G401 (cell line): ENCODE measurements at places on chromosomes 1 and 21. TPM values are rescaled to one million over a fixed set of nuclear protein-coding genes. Genes with fewer than 3 reads are reported as not detected.

DNALI1 gene
- not detected in 2 replicates for total RNA-seq

WNT4 gene
- total RNA-seq, result 0.27 and 0.86 TPM in 2 replicates

NPHS2 gene
- total RNA-seq, result not detected in 2 replicates

CPT2 gene
- 47.9 and 53.3 TPM in 2 replicates for total RNA-seq

SF3B4 gene
- total RNA-seq, result 20.3 and 23.3 TPM in 2 replicates

TSPAN1 gene
- 5.9 TPM in 1 of 2 replicates, not detected in the other for total RNA-seq

FAM167B gene
- total RNA-seq, result not detected in 2 replicates

RIMKLA gene
- 0.37 TPM in 1 of 2 replicates, not detected in the other for total RNA-seq

GALE gene
- 44.8 and 52.7 TPM in 2 replicates for total RNA-seq
